ENCODE measurements at places on chromosomes 2 and 18.

DNA sequence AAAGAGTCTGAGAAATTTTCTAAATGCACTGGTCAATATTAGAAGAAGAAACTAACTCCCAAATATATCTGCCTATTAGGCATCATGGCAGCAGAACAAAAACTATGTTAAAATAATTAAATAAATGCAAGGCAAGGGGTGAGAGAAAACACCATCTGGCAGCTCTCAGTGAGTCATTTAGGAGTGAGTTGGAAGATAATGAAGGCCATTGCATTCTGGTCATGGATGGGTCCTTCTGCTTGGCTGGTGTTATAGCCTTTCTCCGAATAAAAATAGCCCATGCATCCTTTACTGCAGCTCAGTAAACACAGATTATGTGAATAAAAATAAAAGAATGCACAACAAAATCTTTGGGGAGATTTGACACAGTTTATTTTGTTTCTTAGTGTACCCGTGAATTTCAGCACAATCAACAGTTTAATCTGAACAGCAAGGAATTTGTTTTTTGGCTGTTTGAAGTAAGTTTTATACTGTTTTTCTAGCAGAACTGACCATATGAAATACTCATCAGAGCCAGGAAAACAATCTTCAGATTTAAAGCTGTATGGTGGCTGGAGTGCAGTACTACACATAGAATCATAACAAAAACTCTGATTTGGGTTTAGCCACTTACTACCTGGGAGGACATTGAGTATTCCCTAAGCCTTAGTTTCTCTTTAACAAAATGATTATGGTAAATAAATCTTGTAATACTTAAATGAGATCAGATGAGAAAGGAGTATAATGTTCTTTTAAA lies 225.1 kb upstream of the ITGA4 start:
- no peak for DNase-seq

- DNase-seq = peak; percentile 62
These were observed 141.2 kb upstream of the CTAGE1 start for GRCh38 chr18:22558945-22559385.

DNA sequence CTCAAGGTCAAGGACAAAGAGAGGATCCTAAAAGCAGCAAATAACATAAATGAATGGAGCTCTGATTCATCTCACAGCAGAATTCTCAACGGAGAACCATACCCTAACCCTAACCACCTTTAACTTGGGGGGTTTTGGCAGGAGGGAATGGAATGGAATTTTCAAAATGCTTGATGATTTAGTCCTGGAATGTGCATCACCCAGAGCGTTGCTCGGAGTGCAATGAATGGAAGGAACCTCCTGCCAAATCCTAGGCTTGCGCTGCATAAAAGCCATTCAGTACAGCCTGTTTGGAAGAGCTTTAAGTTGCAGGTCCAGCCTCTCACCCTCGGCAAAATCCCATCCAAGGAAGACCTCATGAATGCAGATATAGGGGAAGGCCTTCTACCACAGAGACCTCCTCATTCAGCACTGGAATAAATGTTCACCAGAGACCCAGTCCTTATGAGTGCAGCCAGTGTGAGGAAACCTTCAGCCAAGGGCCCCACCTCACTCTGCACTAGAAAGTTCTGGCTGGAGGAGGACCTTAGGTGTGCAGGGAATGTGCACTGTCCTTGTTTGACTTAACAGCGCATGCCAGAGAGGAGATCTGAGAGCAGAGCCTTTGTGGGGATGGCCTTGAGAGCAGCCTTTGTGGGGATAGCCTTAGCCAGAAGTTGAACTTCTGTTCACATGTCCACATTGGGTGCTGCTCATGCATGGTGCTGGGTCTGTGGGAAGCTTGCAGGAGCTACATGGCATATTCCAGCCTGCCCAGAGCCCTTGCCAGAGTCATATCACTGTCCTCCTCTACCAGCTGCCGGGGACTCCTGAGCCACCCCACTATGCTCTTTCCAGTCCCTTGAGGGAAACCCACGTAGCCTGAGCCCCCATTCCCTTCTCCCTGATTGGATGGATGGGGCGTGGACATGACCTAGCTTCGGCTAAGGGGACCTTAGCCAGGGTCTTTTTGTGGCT lies 30.5 kb downstream of the ASB1 start:
- no peak for DNase-seq

GRCh38 chr2:145777297-145777696 lies 1257.4 kb upstream of the ZEB2 start:
- DNase-seq = no peak

- DNase-seq = peak; percentile 44
These were observed 74.2 kb downstream of the SH3BP4 start for GRCh38 chr2:235025800-235026536.
